Activated CD4-positive, alpha-beta T cell treated with anti-CD3 and anti-CD28 coated beads, Interleukin-2, amount 10 ng/mL, durations not matched to agents 7 days and 5 days (primary cell): ENCODE measurements at places on chromosomes 5 and 9.

GRCh38 chr5:118518720-118519119 lies 469.6 kb downstream of the DTWD2 start:
- no peaks in the 10 kb centered on the region for H3K27me3 ChIP-seq
- no peak for DNase-seq
- H3K4me1 ChIP-seq = no peaks in the 10 kb centered on the region

DNA sequence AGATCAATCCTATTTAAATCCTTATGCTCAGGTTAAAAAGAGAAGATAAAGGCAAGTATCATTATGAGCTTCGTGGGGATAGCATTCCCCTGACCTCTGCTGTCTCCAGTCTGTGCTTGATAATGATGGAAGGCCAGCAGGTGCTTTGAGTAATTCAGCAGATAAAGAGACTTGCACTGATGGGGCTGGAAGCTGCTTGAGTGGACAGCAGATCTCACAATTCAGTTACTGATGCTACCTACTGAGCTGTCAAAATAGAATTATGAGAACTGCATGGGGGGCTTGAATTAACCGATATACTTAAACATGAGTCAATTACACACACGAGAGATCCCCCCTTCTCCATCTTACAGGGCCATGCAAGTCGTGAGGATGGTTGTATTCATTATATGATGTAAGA lies 107.7 kb upstream of the GPR151 start:
- no peak overlapping the region for H3K4me3 ChIP-seq
- no peaks in the 10 kb centered on the region for H3K27me3 ChIP-seq
- H3K36me3 ChIP-seq = no peaks in the 10 kb centered on the region
- DNase-seq = no peak
- H3K4me1 ChIP-seq = no peaks in the 10 kb centered on the region

- H3K4me1 ChIP-seq = peaks cover 11% of the 10 kb centered on the region
- no peak overlapping the region for H3K27ac ChIP-seq
- DNase-seq = no peak
- no peaks in the 10 kb centered on the region for H3K27me3 ChIP-seq
These were observed 271.6 kb upstream of the MAP3K1 start for GRCh38 chr5:56543441-56544388.

DNA sequence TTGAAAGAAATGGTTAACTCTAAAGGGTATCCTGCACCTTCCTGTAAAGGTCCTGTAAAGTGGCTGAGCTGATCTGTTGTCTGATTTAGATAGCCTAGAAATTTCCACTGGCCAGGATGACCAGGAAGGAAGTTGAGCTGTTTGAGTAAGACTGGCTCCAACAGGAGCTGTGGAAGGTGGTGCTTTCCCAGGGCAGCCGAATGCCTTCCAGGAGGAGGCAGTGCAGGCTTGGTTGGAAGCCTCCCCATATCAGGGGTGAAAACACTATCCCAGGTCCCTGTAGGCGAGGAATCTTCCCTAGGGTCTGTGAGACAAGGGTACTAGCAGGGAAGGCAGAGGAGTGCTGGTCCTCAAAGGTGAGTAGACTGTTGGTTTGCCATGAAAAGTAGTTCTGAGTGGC lies 98.4 kb downstream of the LIX1 start:
- no peak overlapping the region for H3K4me3 ChIP-seq
- H3K27me3 ChIP-seq = peaks cover 3% of the 10 kb centered on the region
- H3K36me3 ChIP-seq = peaks cover 2% of the 10 kb centered on the region
- no peaks in the 10 kb centered on the region for H3K4me1 ChIP-seq
- H3K27ac ChIP-seq = no peak overlapping the region

GRCh38 chr5:156883316-156883875 lies 33.3 kb downstream of the PPP1R2B start:
- no peaks in the 10 kb centered on the region for H3K4me1 ChIP-seq
- H3K4me3 ChIP-seq = no peak overlapping the region
- peaks cover 5% of the 10 kb centered on the region for H3K36me3 ChIP-seq
- H3K27ac ChIP-seq = no peak overlapping the region

GRCh38 chr5:569358-569867 lies 42.7 kb upstream of the CEP72 start:
- H3K4me1 ChIP-seq = no peaks in the 10 kb centered on the region
- DNase-seq = no peak
- no peak overlapping the region for H3K27ac ChIP-seq
- H3K27me3 ChIP-seq = peaks cover 14% of the 10 kb centered on the region
- H3K36me3 ChIP-seq = no peaks in the 10 kb centered on the region
